ENCODE measurements at places on chromosomes 5 and 9.

GRCh38 chr5:101174981-101175380 lies 271.9 kb upstream of the ST8SIA4 start:
- no peak for DNase-seq

DNA sequence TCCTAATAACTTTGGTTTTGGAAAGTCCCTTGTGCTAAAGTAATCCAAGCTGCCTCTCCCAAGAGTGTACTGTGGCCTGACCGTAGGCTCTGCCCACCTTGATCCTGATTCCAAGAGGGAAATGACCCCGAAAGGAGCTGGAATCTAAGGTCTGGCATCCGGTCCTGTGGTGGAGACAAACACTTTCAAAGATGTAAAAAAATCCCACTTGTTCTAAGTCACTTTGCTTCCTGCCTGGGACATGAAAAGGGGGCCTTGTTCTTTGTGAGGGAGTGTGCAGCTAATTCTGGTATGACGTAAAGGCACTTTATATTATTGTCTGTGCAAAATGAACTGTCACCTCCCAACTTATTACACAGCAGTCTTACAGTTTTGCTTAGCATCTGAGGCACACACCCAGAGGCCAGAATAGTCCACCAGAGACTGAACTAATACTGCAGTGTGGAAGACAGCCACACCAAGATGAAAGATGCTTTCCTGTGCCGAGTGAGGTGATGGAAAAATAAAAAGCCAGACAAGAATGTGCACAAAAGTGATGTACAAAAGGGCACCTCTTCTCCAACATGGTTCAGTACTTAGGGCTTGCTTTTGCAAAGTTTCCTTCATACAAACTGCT lies 128.7 kb downstream of the SLC12A2 start:
- DNase-seq = no peak

DNA sequence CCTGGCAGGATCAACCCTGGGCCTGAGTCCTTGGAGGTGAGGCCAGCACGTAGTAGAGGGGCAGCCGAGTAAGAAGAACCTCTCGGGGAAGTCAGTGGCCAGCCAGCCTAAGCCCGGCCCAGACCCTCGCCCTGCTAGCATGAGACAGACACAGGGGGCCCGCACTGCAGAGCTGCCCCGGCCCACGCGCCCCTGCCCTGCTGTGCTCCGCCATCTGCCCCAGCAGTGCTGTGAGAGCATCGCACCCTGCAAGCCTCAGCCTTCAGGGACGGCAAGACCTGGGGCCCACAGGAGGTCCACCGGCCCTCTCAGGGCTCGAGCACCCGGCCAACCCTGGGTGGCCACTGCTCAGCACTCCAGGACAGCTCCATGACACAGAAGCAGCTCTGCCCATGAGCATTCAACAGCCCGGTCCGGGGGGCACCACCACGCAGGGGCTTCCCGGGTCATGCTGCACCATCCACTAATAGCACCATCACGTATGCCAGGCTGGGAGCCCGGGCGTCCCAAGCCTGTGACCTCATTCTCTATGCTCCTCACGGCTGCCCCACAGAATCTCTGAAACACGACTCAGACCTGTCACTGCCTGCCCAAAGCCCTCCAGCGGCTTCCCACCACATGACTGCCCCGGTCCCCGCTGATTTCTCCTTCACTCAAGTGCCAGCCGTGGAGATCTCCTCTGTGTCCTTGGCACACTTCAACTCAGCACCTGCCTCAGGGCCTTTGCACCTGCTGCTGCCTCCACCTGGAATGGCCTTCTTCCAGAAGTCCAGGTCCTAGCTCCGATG lies 38.1 kb downstream of the ADAMTS2 start:
- no peak for DNase-seq

DNA sequence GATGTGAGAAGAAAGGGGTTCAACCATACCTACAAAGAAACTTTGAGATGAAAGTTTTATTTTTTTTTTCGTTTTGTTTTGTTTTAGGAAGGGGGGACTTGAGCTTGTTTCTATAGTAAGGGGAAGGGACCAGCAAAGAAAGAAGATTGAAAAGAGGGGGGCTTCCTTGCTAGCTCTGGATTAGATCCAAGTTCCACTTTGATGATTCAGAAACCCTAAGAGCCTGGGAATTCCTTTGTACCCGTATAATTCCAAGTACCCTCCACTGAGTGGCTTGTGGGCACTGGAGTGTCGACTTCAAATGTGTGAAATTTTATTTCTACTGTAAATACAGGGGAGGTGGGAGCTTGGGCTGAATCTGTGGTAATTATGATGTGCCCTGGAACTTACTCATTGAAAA lies 10.9 kb downstream of the MAMDC2 start:
- DNase-seq = no peak

DNA sequence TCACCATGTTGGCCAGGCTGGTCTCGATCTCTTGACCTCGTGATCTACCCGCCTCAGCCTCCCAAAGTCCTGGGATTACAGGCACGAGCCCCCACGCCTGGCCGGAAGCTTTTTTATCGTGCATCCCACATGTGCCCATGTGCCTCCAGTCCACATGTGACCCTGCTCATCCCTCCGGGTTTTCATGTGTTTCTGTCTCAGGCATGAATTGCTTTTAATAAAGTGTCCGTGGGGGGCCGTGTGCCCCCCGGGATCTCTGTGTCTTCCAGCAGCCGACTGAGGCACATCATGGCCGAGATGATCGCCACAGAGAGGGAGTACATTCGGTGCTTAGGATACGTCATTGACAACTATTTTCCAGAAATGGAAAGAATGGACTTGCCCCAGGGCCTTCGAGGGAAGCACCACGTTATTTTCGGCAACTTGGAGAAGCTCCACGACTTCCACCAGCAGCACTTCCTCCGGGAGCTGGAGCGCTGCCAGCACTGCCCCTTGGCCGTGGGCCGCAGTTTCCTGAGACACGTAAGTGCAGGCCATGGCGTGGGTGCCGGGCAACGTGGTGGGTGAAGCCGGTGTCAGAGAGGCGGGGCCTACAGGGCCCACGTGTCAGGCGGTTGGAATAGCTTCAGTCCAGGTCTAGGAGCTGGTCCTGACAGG lies 22.1 kb upstream of the LRRC14B start:
- DNase-seq = no peak

DNA sequence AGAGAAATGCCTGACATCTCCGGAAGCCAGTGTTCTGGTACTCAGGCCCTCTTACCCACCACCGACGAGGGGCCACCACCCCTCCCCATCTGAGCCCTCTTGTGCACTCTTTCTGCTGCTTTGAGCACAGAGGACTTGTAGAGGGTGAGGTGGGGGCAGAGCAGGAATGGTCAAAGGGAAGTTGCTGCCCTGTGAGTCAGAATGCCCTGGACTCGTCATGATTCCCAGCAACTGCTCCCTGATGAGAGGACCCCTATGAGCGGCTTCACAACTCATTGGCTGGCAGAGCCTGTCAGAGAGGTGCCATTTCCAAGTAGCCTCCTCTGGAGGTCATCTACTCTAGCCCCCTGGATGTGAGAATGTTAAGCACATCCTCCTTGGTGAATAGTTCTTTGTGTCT lies 845 bp downstream of the ECSCR start:
- peak; percentile 46 for DNase-seq

GRCh38 chr9:90092508-90092907 lies 487.7 kb downstream of the GADD45G start:
- no peak for DNase-seq

DNA sequence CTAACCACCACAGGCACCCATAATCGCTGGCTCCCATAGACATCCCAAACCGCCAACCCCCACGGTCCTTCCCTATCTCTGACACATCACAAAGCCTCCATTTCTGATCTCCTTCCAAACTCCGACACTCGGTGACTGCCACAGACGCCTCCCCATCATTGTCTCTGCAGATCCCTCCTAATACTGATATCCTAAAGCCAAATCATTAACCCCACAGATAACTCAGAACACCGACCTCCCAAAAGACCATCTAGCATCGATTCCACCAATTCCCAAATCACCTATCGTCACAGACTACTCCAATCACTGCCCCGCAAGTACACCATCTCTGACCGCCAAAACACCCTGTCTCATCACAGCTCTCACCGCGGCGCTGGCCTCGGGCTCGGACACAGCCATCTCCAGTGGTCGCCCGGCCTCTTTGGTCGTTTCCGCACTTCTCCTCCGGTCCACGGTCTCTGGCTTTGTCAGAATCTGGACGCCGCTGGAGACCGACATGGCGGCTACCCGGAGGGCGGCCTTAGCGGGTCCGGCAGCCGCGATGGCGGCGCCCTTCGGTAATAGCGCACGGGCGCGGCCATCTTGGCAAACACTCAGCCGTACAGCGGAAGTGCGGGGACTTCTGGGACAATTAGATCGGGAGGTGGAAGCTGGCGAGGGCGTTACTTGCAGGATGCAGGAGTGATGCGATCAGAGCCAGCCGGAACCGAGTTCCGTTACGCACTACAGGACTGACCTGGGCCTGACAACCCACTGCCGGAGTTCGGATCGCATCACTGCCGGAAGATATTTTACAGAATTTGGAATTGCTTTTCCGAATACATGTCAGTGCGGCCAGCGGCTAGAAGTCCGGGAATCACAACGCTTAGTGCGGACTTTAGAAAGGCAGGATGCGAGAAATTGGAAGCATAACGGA lies at the start of gene ZFP37:
Gene ZFP37, minus strand, starts transcription at position 534 of the 916 bp plus-strand sequence. Its CDS starts 36 bp downstream, at position 498.
- DNase-seq = peak; percentile 95

- peak; percentile 19 for DNase-seq
Measured at GRCh38 chr5:66454186-66455078, 141.8 kb upstream of the MAST4 start.

GRCh38 chr5:172833372-172833685 lies 722 bp upstream of the ERGIC1 start:
- DNase-seq = no peak

DNA sequence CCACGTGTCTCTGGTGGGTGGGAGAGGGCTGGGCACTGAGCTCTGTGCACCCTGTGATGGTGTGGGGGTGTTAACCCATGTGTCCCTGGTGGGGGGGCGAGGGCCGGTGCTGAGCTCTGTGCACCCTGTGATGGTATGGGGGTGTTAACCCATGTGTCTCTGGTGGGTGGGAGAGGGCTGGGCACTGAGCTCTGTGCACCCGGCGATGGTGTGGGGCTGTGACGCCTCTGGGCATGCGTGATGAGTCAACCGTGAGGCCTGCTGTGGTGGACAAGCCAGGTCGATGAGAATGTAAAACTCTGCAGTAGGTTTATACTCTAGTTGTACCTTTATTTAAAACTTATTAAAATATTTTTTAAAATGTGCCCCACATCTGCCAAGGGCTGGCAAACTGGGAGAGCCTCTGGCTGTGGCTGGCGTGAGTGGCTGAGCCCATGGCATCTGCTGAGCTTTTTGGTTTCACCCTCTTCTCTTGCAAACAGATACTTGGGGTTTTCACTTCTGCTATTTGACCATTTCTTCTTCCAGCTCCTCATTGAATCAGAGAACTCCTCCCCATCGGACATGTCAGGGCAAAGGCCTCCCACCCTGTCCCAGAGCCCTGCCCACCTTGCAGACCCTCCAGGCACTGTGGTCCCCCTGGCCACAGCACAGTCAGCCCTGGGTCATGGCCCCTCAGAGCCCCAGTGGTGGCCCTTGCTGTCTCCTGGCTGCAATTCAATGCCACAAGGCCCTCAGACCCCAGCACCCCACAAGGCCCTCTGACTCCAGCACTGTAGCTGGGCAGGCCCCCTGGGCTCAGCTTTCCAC lies 18.5 kb upstream of the EXOC3 start:
- peak; percentile 61 for DNase-seq

DNA sequence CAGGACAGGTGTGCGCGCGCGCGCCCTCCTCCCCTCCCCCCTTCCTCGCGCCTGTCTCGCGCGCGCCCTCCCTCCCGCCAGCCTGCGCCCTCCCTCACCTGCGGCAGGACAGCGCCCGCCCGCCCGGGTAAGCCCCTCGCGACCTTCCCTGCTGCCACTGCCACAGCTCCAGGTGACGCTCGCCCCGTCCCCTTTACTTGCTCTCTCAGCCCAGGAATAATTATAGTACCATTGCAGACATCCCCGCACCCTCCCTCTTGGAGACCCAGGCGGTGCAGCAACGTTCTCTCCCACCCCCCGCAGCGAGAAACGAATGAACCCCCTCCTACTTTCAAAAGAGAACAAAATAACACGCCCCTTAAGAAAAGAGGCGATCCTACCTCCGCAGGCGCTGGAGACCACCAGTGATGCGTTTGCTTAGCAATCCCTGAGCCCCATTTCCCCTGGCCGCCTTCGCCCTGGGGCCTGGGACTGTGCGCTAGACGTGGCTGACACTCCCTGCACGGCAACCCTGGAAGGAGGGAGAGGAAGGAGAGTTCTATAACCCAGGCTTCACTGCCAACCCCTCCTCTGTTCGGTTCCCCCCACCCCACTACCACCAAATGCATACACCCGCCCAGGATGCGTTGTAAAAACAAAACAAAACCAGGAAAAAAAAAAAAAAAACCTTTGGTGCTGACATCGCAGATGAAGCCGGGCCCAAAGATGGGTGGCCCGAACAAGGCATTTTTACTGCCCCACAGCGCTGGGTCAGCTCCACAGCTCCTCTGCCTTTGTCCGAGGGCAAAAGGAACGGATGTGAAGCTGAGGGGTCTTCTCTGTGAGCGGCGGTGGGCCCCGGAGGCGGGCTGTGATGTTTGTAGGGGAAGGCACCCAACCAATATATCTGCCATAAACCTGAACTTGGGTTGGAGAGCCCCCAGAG lies 5.6 kb upstream of the PURA start:
- peak; percentile 28 for DNase-seq

DNA sequence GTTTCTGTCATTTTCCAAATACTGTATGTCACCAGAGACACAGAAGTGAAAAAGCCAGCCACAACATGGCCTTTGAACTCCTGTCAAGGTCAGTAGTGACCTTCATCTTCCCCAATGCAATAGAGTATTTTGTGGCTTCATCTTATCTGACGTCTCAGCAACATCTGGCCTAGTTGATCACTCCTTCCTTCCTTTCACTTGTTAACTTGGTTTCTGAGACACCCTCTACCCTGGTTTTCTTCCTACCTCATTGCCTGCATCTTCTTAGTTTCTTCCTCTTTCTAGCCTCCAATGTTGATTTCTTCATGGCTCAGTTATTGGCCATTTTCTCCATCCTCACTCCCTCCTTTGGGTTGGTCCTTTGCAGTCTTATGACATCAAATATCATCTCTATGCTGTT lies 36.3 kb downstream of the GLIS3 start:
- no peak for DNase-seq

DNA sequence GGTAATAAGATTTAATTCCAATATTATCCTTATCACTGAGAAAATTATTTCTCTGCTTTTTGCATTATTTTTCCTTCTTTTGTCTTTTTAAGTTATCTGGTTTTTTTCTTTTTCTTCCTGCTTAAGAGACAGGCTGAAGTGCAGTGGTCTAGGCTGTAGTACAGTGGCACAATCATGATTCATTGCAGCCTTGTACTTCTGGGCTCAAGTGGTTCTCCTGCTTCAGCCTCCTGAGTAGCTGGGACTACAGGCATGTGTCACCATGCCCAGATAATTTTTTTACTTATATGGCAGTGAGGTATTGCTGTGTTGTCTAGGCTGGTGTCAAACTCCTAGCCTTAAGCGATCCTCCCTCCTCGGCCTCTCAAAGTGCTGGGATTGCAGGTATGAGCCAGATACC lies 93.9 kb downstream of the SLC44A1 start:
- no peak for DNase-seq

DNA sequence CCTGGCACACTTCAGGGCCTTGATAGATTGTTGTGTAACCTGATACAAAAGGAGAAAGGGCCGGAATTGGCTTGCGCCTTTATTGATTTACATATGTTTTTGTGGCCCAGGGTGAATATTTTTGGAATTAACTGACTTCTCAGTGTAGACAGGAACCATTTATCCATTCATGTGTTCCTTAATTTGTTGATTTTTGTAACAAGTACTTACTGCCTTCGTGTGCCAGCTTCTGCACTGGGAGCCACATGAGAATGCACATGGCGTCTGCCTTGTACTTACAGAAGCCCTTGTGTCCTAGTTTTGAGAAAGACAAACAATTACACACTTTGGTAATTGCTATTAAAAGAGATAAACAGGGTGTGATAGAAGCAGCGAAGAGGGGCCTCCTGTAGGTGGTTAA lies 26.4 kb downstream of the EHMT1 start:
- no peak for DNase-seq

All from AG08396 (cell line).